Cardiac muscle cell (in vitro differentiated cells and primary cell): ENCODE measurements at places on chromosomes 6 and 20.

GRCh38 chr20:13221673-13222318 lies 722 bp downstream of the ISM1 start:
- peak; percentile 74 for DNase-seq

DNA sequence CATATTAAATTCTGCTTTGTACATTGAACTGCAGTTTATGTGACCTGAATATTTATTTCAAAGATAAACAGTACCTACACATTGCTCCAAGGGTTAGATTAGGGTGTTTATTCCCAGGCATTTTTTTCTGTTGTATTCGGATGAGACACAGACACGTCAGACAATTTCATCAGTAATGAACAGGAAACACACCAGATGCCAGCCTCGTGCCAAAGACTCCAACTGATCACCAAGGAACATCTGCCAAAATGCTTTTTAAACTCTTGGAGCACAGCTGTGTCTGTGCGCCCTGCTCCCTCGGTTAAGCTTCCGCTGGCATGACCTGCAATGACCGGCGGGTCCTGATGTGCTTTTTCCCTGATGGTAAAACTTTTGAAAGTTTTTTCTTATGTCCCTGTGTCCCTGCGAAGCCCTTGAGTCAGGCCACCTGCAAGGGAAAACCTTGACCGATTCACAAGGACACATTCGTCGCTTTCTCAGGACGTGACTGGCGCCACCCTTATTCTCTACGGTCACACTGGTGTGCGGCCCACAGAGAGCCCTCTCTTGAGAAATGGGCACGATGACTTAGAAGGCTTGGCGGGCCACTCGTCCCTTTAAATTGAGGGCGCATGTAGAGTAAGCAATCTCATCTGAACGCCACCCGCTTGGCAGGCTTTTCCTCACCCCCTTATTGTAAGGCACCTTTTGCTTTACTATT lies 173.9 kb downstream of the QKI start:
- no peak for DNase-seq

- DNase-seq = no peak
Measured at GRCh38 chr6:45844986-45845385, 170.7 kb downstream of the CLIC5 start.

- peak; percentile 34 for DNase-seq
Measured at GRCh38 chr6:42049948-42050296, 402 bp upstream of the TAF8 start.

GRCh38 chr6:25617997-25618396 lies 34.0 kb upstream of the SCGN start:
- no peak for DNase-seq

DNA sequence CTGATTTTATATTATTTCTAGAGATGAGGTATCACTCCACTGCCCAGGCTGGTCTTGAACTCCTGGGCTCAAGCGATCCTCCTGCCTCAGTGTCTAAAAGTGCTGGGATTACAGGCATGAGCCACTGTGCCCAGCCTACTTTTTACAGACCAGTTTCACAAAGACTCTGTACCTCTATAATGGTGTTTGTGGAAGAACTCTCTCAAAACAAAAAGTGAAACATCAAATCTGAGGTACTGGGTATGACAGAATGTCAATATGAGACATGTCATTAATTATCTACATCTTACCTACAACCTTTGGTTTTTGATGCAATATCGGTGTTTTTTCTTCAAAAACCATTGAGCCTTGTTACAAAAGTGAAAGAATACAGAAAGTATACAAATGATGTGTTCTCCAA lies 49.4 kb upstream of the MCM9 start:
- no peak for DNase-seq
